BJ (cell line): ENCODE measurements at places on chromosomes 3 and 15.

- no peak for DNase-seq
These were observed 48.7 kb upstream of the CPB1 start for GRCh38 chr3:148778926-148779325.

DNA sequence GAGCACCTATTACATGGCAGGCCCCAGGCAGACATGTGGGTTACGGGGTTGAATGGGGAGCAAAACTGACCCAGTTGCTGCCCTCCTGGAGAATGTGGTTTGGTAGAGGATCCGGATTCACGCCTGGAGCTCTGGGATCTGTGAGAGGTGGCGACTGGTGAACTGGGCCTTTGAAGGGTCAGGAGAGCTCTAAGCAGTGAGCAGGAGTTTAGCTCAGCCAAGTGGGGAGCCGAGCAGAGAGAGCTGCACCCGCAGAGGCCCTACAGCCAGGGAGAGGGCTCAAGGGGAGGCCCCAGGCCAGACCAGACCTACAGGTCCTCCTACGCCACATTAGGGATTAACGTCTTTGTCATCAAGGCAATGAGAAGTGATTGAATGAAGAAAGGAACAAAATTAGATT lies 179.8 kb upstream of the TLE3 start:
- DNase-seq, result no peak

- DNase-seq, result no peak
These were observed 52.4 kb downstream of the SETMAR start for GRCh38 chr3:4355401-4356219.

DNA sequence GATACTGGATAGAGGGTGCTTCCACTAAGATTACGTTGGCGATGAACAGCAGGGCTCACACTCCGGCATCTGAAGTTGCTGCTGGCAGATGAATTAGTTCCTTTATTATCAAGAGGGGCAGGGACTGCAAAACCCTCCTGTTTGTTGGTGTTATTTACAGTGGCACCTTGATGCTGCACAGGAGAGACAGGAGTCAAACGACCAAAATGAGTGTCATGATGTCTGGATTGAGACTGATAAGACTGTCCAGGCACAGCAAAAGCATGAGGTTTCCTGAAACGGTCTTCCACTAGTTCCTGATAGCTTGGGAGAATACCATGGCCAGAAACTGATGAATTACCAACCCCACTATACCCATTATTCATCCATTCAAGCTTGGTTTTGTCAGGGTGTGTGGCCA lies 100.8 kb upstream of the NEDD4 start:
- no peak for DNase-seq

DNA sequence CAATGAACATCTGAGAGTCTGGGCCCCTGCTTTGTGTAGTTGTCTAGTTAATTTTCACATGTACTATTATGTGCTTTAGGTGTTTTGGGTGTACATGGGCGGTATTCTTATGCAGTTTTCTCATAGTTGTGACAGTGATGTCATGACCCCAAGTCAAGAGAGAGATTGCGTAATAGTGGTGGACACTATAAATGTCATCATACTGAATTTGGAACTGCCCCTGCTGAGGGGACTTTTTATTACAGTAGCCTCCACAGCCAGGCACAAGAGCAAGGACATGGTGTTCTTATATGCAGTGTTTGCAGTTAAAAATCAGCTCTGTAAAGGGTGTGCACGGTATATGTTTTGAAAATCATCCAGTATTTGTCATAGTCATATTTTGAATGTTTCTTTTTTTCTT lies 29.5 kb downstream of the ABHD2 start:
- no peak for DNase-seq

DNA sequence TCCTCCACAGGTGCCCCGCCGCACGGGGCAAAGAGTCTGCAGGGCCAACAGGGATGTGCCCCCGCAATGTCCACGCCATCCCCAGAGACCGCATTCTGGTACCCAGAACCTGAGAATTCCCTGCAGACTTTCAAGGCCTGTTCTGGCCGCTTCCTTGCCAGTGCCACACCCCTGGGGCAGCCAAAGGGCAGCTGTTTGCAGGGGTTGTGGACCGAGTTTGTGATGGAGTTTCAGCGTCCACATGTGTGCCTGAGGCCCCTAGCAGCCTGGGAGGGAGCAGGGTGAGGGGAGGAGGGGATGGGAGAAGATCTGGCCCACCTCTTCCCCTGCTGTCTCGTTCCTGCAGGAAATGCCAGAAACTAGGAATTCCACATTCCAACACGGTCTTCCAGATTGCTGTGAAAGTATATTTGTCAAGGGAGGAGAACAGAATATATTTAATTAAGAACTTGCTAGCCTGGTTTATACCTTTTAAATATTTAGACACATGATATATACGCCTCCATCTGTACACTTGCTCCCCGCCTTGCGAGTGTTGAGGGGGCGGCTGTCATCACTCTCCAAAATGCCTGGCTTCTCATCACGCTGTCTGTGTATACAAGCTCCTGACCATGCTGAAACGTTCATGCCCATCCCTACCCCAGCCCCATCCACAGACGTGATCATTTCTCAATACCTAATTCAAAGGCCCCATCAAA lies 31.1 kb upstream of the RASA2 start:
- DNase-seq, result no peak

GRCh38 chr3:126340596-126340942 lies 16.6 kb downstream of the KLF15 start:
- no peak for DNase-seq

DNA sequence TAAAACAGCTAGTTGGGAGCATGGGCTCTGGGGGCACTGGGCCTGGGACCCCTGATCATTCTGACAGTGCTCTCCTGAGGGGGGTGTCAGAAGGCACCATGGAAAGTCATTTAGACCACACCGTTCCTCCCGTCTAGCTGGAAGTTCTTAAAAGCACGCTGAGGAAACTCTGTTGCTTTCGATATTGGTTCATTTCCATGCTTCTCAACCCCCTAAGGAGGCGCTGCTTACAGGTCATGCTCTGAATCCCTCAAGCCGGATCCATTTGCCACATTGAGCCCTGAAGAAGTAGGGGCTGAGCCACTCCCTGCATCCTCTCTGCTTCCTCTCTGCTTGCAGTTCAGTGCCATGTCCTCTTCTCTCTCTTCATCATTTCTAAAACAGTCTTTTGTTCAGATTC lies 187.2 kb downstream of the CACNA2D3 start:
- no peak for DNase-seq

GRCh38 chr3:120442975-120443517 lies 7.7 kb downstream of the FSTL1 start:
- no peak for DNase-seq

DNA sequence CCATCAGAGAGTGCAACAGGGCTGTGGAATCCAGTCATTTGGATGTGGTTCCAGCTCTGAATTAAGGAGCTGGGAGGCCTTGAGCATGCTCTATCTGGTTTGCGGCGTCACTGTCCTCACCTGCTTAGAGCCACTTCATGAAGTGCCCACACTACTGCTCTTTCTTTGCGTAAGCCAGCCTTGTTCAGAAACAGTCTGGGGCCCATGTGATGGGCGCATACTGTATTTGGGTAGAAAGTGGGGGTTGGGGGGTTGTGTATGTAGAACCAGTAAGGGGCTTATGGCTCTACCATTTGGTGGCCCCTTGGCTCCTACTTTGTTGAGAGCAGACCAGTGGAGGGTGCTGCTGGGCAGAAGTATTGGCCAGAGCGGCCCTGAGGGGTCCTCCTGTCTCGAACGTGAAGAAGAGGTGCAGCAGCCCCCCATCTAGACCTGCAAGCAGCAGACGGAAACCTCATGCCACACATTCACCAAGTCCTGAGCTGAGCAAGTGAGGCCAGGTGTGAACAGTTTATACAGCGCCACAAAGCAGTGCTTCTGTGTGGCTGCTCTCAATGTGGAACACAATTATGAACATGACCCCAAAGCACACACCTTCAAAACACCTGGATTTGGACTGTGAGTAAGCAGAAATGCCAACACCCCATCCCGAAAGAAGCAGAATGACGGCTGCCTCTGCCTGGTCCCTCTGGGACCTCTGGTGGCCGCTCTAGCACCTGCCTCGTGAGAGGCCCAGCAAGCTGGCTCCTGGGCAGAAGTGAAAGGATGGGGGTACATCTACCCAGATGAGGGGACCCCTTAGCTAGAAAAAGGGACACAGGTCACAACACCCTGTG lies 26.6 kb downstream of the SRPRB start:
- no peak for DNase-seq

GRCh38 chr15:82942691-82943090 lies 9.8 kb downstream of the HOMER2 start:
- no peak for DNase-seq

DNA sequence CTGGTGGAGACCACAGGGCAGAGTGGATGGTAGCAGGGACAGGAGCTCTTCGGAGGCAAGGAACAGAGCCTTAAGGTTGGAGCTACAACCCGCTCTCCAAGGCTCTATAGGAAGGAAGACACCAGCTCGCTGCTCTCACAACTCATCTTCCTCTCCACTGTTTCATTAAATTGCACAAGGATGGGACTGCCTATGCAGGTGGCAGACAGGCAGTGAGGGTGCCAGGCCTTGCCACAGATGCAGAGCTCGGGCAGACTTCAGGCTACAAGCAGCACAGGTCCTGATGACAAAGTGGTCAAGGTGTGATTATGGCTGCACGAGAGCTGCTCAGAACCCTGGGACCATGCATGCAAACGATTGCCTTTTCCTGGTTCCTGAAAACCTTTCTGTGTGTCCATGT lies 144.6 kb downstream of the FOXP1 start:
- no peak for DNase-seq

DNA sequence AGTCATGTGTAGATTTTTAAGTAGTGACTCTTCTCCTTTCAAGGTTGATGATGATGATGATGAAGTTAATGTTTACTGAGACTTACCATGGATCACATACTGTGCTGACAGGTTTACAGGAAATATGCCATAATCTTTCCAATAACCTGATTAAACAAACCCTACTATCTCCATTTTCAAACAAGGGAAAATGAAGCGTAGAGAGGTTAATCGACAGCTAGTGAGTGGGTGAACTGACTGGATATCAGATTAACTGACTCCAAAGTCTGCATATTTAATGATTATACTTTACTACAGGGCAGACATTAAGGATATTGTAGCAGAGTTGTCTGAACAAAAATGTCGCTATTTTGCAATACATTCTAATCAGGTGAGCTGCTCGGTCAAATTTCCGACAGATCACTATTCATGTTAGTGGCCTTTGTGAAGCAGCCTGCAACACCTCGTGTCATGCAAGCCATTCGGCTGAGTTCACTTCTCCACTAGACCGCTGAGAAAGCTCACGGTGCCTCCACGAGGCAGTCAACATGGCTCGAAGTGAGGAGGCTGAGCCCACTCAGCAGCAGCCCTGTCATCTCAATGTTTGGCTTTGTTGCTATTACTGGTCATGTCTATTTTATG lies 264.2 kb downstream of the NFKBIZ start:
- no peak for DNase-seq

DNA sequence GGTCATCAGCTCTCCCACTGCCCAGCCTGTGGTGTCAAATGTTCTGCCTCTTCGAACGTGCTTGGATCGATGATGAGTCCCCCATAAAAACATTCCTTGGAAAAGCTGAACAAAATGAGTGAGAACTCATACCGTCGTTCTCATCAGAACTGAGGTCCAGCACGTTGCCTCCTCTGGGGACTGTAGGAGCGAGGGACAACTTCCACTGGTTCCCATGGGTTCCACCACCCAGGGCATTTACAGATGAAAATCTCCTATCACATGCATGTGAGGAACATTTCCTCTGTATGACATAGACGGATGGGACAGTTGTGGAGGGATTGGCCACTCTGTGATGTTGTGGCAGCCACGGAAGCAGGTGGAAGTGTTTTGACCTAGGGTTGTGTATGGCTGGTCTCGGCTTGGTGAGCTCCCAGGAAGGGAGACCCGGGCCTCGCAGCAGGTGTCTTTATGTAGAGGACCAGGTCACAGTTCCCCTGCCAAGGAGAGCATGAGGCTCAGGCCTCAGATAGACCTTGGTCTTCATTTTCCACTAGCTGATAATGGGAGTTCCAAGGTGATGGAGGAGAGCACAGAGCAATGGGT lies 113.0 kb downstream of the SNRPN start:
- DNase-seq, result no peak

GRCh38 chr15:70096215-70097062 lies 1.3 kb downstream of the TLE3 start:
- no peak for DNase-seq

- DNase-seq, result no peak
These were observed 61.5 kb downstream of the HES1 start for GRCh38 chr3:194197396-194197960.

DNA sequence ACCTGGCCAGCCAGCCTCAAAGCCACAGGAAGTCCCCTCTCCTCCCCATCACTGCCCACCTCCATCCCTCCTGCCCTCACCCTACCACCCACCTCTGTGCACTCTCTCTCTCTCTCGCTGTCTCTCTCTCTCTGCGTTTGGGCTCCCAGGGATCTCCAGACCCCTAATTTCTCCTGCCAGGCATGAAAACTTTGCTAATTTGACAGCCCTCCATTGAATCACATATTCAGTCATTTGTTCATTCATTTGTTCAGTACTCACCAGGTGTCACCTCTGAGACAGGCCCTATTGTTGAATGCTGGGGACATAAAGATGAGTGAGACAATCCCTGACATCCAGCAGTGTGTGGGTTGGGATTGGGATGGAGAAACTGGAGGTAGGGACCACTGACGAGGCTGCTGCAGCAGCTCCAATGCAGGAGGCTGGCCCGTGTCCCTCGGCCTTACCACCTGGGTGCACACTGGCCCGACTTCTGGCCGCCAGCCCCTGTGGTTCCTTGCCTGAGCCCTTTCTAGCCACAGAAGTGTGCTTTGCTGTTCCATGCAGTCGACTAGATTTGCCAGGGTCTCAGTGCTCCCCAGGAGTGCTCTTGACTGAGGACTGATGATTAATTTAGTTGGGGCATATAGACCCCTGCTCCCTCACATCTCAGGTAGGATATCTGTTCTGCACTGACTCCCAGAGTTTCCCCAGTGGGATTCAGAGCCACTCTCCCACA lies 38.6 kb upstream of the TSEN2 start:
- no peak for DNase-seq

- DNase-seq, result no peak
These were observed 265.4 kb upstream of the ARHGEF26 start for GRCh38 chr3:153855772-153856171.

GRCh38 chr3:100777271-100777670 lies 68.0 kb downstream of the TFG start:
- no peak for DNase-seq

GRCh38 chr3:158737976-158738615 lies 5.8 kb upstream of the RARRES1 start:
- DNase-seq, result no peak

DNA sequence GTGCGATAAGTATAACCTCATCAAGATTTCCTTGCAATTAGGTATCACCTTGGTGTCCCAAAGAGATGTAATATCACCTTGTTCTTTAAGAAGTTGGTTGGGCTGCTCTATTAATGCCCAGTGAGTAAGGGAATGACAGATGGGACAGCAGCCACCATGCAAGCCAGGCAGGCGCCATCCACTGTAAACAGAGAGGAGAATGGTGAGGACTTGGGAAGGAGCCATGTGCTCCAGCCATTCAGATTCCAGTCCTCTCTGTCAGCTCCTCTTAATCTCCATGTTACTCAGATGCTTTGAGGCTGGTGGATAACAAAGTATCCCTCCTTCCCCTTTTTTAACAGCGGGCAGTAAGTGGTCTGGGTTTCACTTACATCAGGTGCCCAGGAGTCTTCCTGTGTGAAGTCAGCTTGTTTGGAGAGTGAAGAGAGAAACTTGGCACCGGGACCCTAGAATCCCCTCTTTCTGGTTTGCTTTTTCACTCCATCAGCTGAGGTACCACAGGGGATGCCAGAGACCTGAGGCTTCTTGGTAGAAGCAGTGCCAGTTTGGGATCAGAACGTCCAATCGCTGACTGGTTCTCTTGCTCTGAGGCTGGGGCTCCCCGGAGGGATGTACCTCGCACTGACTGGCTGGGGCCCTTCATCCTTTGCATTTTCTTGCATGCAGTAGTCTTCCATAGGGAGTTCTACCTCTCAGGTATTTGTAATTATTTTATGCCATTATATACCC lies 29.5 kb downstream of the SLCO3A1 start:
- no peak for DNase-seq

- DNase-seq, result no peak
These were observed 24.3 kb downstream of the CYP8B1 start for GRCh38 chr3:42851228-42851834.
